ENCODE measurements at places on chromosomes 13 and 19. TPM values are rescaled to one million over a fixed set of nuclear protein-coding genes. Genes with fewer than 3 reads are reported as not detected.

DNA sequence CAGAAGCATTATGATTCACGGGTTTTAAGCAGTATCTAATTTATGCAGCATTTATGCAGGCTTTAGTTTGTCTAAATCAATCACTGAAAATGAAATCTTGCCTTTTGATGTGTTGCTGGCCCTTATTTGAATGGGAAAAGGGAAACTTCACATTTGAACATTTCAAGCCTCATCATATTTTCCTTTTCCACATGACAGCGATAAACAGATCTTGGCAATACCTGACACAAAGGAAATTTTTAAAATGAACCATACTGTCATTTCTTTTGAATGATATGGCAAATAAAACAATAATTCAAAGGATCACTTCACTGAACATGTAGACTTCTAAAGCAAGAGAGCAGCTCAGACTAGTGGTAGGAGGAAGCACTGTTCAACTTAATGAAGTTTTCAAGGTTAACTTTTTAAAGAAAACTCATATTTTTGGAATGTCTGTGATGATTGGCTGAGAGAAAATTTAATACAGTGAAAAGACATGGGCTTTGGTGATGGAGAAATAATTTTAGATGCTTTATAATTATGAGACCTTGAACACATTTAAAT is 198.1 kb downstream of the OXGR1 start:
- no peak for DNase-seq

GRCh38 chr19:53537121-53537520 is 824 bp upstream of the ZNF331 start:
- DNase-seq = no peak

DNA sequence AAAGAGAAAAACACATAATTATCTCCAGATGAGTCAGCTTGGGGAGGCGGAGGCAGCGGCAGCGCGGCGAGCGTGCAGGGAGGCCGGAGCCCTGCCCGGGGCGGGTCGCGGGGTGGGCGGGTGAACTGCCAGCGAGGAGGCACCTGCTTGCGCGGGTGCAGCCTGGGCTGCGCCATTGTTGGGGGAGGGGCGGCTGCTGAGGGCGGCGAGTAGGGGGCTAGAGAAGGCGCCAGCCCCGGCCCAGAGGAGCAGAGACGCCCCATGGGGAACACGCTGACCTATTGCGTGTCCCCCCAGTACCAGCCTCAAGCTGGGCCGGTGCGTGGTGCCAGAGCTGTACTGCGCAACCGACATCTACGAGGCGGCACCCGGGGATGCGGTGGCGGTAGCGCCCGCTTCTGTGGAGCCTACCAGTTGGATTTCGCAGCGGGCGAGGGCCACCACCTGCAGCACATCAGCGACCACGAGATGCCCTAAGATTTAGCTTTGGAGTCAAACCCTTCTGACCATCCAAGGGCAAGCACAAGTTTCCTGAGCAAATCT is 16.7 kb downstream of the ZNF100 start:
- no peak for DNase-seq

DNA sequence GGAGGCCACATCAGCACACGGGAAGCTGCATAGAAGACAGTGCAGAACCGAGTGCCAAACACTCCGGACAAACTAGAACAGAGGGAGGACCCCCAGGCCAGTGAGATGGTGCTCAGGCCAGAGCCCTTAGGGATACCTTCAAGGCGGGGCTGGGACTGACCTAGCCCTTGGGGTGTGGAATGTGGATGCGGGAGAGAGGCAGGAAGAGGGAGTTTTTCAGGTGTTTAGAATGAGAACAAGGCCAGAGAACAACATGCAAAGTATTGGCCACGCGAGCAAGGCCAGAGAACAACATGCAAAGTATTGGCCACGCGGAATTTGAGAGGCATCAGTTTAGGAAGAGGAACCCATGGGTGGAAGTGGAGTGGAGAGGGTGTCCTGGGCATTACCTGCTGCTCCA is 65.1 kb upstream of the ATP12A start:
- DNase-seq = no peak

- DNase-seq = no peak
Observed at GRCh38 chr19:1728816-1729567, 24.3 kb upstream of the ONECUT3 start.

GRCh38 chr13:68927387-68928026 is 1180.1 kb upstream of the ATXN8OS start:
- no peak for DNase-seq

- DNase-seq = no peak
Observed at GRCh38 chr13:21371011-21371410, 88.1 kb downstream of the ZDHHC20 start.

DNA sequence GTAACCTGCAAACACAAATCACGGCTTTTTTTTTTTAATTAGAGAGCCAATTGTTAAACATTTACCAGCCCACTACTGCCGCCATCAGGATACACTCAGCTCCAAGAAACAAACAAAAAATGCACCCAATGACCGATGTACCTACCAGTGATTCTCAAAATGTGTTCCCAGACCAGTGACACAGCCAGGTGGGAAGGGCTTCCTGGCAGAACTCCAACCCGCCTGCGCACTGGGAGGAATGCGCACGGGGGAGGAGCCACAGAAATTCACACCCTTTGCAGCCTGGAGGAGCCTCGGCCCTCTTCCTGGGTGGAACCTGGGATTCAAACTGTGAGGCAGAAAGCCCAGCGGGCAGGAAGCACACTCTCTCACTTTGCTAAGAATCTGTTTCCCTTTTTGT is 255.9 kb downstream of the TBC1D4 start:
- DNase-seq = no peak

- DNase-seq = no peak
Observed at GRCh38 chr13:45996631-45997030, 55.9 kb downstream of the ZC3H13 start.

GRCh38 chr13:51738226-51738905 is 65.6 kb downstream of the DHRS12 start:
- no peak for DNase-seq

GRCh38 chr13:94416454-94417080 is 62.9 kb downstream of the DCT start:
- no peak for DNase-seq

- DNase-seq = no peak
Observed at GRCh38 chr19:30887042-30887441, 462.2 kb downstream of the TSHZ3 start.

DNA sequence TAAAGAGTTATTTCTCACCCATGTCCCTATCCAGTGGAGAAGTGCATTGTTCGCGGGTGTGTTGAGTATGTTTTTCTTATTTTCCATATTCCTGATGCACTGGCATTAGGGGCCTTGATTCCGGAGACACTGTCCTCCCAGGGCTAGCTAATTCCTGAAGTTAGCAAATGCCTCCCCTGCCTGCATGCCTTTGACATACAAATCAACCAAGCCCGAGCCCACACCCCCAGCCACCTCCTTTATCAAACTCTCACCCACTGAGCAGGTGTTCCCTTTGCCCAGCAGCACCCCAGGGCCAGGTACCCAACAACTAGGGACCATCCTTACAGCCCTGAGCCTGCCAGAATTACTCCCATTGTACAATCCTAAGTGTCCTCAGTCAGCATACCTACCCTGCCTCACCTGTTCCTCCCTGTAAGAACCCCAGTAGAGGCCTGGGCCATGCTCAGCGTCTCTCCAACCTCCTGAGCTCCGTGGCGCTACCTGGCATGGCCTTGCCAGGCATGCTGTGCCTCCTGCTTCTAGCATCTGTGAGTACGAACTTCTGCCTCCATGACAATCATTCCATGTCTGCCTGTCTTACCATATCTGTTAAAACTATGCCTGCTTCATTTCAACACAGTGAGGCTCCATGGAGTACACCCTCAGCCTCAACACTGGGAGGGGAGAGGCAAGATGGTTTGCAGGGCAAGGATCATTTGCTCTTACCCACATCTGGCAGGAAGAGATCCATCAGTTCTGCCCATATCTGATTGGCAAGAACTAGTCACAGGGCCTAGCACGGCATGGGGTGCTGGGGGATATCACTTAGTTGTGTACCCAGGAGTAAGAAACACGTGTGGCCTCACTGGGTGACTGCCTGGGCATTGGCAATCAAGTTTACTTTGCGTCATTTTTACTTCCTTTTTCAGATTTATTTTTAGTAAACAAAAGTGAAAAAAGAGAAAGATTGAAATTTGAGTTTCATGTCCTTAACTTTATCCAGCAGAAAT is 203.9 kb downstream of the SHISA2 start:
- DNase-seq = no peak

GRCh38 chr19:49247676-49248075 is 77.3 kb downstream of the SLC6A16 start:
- no peak for DNase-seq

DNA sequence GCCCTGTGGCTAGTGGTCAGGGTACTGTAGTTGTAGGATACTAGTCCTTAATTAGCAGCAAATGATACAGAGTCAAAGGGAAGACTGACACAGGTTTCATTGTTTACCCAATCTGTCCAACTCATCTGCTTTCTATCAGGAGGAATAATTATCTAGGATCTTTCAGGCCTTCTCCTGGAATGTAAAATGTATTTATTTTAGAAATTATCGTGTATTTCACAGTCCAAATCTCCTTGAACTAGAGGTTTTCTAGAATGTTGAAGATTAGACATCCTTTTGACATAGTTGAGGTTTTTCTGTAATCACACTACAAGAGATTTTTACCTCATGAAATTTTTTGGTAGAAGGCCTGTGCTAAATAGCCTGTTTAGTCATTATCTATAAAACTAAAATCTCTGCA is 1694.8 kb upstream of the PCDH20 start:
- DNase-seq = no peak

DNA sequence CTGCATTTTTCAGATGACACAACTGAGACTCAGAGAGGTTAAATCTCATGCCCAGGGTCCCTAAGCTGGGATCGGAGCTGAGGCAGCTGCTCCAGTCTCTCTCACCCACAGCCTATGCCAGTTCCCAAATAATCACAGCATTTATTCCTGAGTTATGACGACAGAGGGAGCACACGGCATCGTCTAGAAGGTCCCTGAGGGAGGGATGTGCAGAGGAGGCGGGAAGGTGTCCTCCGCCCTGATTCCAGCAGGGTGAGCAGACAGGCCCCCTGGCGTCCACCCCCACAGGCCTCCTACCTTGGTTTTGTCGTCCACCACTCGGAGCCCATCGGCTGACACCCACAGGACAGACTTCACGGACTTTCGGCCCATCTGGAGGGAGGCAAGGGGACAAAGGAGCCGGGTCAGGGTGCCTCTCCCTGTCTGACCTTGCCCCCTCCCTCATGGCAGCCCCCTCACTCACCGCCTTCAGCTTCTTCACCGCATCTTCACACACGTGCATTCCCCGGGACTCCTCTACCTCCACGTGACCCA is 8.0 kb downstream of the NUMBL start:
- no peak for DNase-seq

GRCh38 chr13:30431269-30431940 is 9.1 kb downstream of the UBE2L5 start:
- no peak for DNase-seq

DNA sequence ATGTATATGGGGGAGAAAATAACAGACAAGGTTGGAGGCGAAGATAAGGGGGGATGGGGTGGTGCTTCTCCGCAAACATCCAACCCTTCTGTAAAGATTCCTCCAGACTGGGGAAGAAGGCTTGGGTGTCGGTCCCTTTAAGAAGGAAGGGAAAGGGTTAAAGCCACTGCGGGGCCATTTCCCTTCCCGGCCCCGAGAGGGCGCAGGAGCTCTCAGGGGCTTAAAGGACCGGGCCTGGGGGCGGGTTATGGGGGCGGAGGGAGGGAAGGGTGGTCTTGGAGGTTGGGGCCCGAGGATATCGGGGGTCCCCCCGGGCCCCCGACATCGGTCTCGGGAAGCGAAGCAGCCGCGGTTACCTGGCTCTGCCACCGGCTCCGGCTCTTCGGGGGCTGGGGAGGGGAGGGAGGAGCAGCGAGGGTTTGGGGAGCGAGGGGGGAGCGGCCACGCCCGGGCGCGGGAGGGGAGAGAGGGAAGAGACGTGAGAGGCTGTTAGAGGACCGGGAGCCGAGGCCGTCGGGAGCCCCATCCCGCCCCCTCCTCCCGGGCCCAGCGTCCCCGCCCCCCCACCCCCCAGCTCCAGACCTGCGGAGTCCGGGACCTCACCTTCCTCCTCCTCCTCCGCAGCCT is 2.8 kb downstream of the TNNT1 start:
- DNase-seq = no peak

- no peak for DNase-seq
Observed at GRCh38 chr19:13132471-13133180, 14.6 kb downstream of the NACC1 start.

- DNase-seq = no peak
Observed at GRCh38 chr13:71017607-71018006, 849.4 kb downstream of the DACH1 start.

DNA sequence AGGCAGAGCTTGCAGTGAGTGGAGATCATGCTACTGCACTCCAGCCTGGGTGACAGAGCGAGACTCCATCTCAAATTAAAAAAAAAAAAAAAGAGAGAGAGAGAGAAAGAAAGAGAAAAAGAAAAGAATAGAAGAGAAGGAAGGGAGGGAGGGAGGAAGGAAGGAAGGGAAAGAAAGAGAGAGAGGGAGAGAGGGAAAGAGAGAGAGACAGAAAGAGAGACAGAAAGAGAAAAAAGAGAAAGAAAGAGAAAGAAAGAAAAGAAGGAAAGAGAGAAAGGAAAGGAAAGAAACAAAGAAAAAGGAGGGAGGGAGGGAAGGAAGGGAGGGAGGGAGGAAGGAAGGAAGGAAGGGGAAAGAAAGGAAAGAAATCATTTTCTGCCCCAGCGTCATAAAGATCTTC is 7.0 kb upstream of the UNC13A start:
- no peak for DNase-seq

GRCh38 chr13:46561691-46562090 is 8.7 kb downstream of the LRCH1 start:
- DNase-seq = no peak

GRCh38 chr19:35585848-35586247 is at the start of gene PMIS2:
PMIS2 (plus strand) TSS chr19:35586173; CDS start chr19:35586260, 87 bp downstream.
- no peak for DNase-seq

- DNase-seq = no peak
Observed at GRCh38 chr19:48230555-48231129, 25.1 kb downstream of the CARD8 start.

Gene PLIN5
- total RNA-seq = 17.1 TPM

Gene PLIN3
- 32.1 TPM for total RNA-seq

Gene LHB
- total RNA-seq = not detected

Gene MUC16
- 1.3 TPM for total RNA-seq

Gene SIGLEC9
- 5.3 TPM for total RNA-seq

Gene KASH5
- total RNA-seq = not detected

Gene ALKBH6
- total RNA-seq = 22.8 TPM
